Neural progenitor cell (in vitro differentiated cells): ENCODE measurements at places on chromosomes 6 and 20.

DNA sequence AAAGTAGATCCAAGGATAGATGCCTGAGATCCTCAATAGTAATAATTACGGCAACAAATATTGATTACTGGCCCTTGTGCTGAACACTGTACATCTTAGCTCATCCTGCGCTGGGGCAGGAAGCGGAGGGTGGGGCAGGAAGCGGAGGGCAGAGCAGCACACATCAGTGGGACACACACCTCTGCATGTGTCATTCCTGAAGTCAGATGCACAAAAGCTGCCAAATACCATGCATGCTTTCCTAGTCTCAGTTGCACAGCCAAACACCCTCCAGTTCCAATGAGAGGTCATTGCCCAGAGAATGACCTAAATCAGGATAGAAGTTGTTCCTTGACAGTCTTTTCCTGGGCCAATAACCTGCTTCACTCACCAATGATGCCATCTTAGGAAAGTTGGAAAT lies 74.4 kb upstream of the FOXC1 start:
- no peak for DNase-seq

DNA sequence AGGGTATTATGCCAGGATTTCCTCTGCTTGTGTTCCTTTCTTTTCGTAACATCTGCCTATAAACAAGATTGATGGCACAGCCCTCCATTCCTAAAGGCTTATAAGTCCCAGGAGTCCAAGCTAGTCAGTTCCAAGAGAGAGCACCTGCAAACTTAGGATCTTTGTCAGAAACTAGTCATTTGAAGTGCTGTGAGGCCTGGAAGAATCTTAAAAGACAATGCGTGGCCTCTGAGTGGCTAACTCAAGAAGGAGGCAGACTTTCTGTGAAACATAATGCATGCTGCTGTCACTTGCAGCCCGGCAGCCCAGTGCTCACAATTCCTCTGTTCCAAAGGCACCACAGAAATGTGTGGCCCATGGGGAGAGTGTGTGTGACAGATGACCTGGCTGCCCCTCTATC lies 135.0 kb upstream of the SUPT3H start:
- peak; percentile 46 for DNase-seq

DNA sequence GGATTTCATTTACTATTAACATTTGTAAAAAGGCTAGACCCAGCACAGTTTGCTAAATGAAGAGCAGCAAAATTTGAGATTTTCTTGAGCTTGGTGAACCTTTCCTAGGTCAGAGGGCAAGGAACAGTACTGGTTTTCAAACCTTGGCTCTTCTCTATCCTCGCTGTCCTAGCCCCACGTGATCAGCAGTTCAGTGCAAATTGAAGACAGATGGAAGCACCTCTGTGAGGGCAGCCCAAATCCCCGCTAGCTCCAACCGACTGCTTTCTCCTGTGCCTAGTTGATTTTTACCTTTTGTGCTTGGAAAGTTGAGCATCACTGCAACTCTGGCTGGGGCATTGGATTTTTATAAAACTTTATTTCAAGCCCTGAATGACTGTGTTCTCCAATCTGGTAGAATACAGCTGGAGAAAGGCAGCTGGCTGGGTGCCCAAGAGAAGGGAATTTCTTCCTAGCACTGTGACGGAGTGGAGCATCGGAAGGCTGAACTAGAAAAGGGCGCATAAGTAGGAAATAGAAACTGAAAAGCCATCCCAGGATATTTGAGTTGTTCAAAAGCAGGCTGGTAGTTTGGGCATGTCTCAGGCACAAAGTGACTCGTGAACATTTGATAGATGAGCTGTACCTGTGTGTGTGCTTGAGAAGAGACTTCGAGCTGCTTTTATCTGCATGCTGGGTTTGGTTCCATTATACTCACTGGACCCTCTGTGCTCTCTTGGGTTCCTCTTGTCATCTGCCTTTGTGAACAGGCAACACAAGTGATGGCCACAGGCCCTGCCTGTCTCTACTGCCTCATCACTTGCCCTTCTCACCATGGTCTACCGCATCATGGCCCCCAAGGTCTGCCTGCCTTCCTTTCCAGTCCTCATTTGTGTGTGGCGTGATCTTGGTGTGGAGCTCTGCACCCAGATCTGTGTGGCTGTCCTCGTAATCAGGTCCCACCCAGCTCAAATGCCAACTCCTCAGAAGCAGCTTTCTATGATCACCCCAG lies 2.3 kb downstream of the RNF114 start:
- DNase-seq = no peak

- no peak for DNase-seq
These were observed 280.4 kb downstream of the PTPRK start for GRCh38 chr6:128240024-128240428.

DNA sequence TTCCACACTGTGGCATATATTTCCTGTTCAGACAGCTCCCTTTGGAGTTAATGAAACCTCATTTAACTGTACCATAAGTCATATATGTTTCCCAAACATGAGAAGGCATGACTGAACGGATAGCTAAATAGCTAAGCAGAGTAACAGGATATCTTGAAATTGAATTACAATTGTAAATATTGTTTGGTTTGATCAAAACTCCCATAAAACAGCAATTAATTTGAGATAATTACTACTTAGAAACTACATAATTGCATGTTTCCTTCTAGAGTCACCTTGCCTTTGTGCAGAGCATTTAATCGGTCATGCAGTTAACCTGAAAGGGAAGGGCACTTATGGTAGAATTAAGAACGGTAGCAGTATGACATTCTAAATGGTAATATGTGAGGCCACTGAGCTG lies 179.0 kb upstream of the MAP3K7 start:
- DNase-seq = no peak

- no peak for DNase-seq
These were observed 30.3 kb downstream of the RIPOR2 start for GRCh38 chr6:24905483-24905882.

GRCh38 chr6:17984812-17985670 lies 2.4 kb downstream of the KIF13A start:
- DNase-seq = no peak

DNA sequence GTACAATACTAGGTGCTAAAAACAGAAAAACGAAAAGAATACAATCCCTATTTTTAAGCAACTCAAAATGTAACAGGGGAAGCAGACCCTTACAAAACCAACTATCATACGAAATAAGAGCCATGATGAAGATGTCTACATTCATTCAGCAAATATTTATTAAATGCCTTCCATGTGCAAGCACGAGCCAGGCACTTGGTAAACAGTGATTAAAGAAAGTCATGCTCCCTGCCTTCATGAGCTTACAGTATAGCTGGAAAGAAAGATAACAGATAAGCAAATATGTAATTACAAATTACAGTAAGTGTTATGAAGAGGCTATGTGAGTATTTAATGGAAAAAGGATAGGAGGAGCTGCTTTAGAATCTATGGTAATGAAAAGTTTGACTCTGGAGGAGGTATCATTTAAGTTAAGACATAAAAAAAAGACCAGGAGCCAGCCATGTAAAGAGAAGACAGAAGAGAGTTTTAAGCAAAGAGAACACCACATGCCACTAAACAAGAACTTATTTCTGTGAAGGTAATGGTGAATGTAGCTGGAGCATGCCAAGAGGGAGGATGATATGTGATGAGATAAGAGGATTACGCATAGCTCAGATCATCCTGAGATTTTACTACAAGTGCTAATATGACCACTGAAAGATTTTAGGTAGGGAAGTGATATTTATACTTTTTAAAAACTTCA lies 19.3 kb upstream of the COX7A2 start:
- DNase-seq = no peak

DNA sequence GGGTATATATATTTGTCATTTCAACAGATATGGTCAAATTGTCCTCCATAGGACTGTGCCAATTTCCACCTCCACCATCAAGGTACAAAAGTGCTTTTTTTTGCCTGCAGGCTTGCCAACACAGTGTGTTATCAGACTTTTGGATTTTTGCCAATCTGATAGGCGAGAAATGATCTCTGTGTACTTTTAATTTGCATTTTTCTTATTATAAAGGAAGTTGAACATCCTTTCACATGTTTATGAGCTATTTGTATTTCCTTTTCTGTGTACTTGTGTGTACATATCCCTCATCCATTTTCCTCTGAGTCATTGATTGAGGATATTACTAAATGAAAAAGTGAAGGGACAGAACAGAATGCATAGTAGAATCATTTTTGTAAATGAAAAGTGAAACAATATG lies 39.0 kb upstream of the PTPN1 start:
- DNase-seq = no peak

DNA sequence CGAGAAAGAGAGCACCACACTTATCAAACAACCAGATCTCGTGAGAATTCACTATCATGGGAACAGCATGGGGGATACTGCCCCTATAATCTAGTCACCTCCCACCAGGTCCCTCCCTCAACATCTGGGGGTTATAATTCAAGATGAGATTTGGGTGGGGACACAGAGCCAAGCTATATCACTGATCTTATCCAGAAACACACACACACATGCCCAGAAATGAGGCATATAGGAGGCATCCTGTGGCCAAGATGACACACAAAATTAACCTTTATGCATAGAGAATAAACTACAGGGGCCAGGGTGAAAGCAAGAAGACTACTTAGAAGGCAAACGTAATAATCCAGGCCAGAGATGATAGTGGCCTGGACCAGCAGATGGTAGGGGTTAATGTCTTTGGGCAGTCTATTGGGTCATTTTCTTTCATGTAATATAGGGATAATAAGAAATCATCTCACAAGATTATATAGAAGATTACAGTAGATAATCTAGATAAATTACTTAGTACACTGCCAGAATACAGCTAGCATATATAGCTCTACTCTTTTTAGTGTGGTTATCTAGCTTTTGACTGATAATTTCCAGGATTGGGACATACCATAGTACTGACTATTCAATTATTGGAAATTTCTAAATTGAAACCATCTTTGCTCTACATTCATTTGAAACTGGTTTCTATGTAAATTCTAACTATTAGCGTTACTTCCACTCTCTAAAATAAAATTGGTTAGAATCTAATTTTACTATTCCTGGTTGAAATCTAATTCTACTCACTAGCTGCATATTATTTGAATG lies 20.0 kb downstream of the RNF144B start:
- no peak for DNase-seq

DNA sequence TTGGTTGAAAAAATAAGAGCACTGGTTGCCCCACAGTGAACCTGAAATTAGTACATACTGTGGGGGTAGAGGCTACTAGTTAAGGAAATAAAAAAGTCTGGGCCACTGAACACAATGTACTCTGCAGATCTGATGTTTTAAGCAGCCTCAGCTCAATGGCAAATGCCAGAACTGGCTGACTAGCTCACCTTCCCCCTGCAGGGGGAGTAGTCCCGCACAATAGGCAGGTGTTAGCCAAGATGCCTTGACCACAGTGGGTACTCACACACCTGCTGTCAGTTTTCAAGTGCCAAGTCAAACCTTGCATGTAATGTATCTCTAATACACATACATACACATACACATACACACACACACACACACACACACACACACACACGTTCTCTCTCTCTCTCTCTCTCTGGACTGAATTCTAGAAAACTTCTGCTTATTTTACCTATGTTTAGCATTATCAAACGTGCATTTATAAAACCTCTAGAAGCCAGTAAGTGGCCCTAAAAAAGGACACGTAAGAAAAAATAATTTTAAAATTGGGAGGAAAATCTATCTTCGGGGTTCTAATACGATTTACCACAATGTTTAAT lies 36.1 kb downstream of the GMDS start:
- DNase-seq = peak; percentile 70
